Pulmonary artery endothelial cell (primary cell): ENCODE measurements at places on chromosomes 2 and 18. TPM values are rescaled to one million over a fixed set of nuclear protein-coding genes. Genes with fewer than 3 reads are reported as not detected.

REG3G gene
- total RNA-seq = not detected in 2 replicates

LINC00305 gene
- total RNA-seq = not detected in 2 replicates

PPP1R7 gene
- total RNA-seq = 45.9 and 59.5 TPM in 2 replicates

C2orf49 gene
- 12.7 and 20.5 TPM in 2 replicates for total RNA-seq

SERPINB10 gene
- total RNA-seq = not detected in 2 replicates

GRP gene
- total RNA-seq = not detected in 2 replicates

CHRND gene
- total RNA-seq = not detected in 2 replicates

LRRC30 gene
- total RNA-seq = not detected in 2 replicates

SERPINB3 gene
- not detected in 2 replicates for total RNA-seq

SLC14A1 gene
- not detected in 2 replicates for total RNA-seq

IL36RN gene
- total RNA-seq = not detected in 2 replicates

CD207 gene
- total RNA-seq = not detected in 2 replicates

DYSF gene
- 82.1 and 110 TPM in 2 replicates for total RNA-seq

C2orf76 gene
- total RNA-seq = 10.4 and 11.5 TPM in 2 replicates

CSRNP3 gene
- not detected in 2 replicates for total RNA-seq

CXCR1 gene
- total RNA-seq = not detected in 2 replicates

OSR1 gene
- total RNA-seq = not detected in 2 replicates

GCG gene
- not detected in 2 replicates for total RNA-seq

SERPINB12 gene
- not detected in 2 replicates for total RNA-seq

TMEM198 gene
- total RNA-seq = not detected in 2 replicates

ZNF521 gene
- total RNA-seq = 55.6 and 64.3 TPM in 2 replicates

TMEM127 gene
- total RNA-seq = 17.1 and 22.4 TPM in 2 replicates

MYO7B gene
- 0.07 and 1.5 TPM in 2 replicates for total RNA-seq

KATNAL2 gene
- 0.33 and 0.63 TPM in 2 replicates for total RNA-seq

CHRNA1 gene
- 0.11 and 0.73 TPM in 2 replicates for total RNA-seq

SRD5A2 gene
- total RNA-seq = not detected in 2 replicates

LRATD1 gene
- 0.04 and 0.07 TPM in 2 replicates for total RNA-seq

CYP1B1 gene
- 0.07 and 0.13 TPM in 2 replicates for total RNA-seq

MARCO gene
- total RNA-seq = not detected in 2 replicates

TRABD2A gene
- total RNA-seq = 0.59 and 0.92 TPM in 2 replicates

SYT4 gene
- not detected in 2 replicates for total RNA-seq

SULT1C4 gene
- 4.8 and 7.0 TPM in 2 replicates for total RNA-seq

PHLPP1 gene
- total RNA-seq = 4.6 and 7.1 TPM in 2 replicates

NFATC1 gene
- total RNA-seq = 4.5 and 6.4 TPM in 2 replicates

C2orf66 gene
- 0.07 and 0.14 TPM in 2 replicates for total RNA-seq

KCNG3 gene
- total RNA-seq = 0.07 TPM in 1 of 2 replicates, not detected in the other
